Ecto neural progenitor cell (in vitro differentiated cells): ENCODE measurements at places on chromosomes 2 and 18.

GRCh38 chr2:195759877-195760276 lies 102.9 kb downstream of the SLC39A10 start:
- DNase-seq, result no peak

DNA sequence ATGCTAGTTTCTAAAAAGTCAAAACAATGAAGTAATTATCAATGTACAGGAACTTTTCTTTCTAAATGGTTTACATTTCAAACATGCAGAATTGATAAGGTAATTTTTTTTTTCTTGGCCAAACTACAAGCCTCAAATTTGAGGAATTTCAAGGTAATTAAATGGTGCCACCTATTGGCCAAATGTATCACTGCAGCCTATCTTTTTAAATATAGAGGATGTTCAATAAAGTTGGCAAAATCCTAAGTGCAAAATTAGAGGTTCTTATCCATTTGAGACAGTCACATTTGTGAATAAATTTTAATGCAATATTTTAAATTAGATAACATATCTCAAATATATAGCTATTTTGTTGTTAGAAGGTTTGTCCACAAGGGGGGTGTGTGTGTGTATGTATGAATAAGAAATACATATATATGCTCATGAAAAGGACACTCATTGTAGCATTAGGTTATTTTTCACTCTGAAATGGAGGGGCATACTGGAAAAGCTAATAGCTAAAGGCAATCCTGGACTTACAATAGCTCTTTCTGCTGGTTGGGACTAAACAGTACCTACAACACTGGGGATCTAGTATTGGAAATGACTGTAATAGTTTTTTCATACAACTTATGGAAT lies 26.2 kb downstream of the MMADHC start:
- no peak for DNase-seq

GRCh38 chr2:40458271-40458794 lies 6.4 kb upstream of the SLC8A1 start:
- DNase-seq, result no peak

DNA sequence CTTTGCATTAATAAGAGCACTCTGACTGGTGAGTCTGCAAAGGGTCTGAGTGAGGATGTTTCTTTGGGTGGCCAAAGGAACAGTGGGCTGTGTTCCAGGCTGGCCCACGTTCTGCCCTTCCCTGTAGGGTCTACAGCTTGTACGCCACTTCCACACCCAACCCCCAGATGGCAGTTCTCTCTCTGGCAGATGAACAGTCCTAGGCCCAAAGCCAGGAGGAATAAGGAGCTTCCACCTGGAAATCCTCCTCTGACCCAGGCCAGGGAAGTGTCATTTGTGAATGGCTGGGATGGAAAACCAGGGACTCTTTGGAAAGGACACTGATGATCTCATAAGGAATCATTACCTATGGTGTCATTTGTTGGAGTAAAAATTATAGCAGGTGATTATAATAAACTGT lies 6.6 kb downstream of the OTOF start:
- DNase-seq, result no peak

- DNase-seq, result no peak
Observed at GRCh38 chr2:4862031-4862430, 830.2 kb upstream of the SOX11 start.

GRCh38 chr2:164242409-164242808 lies 378.9 kb downstream of the GRB14 start:
- no peak for DNase-seq

GRCh38 chr2:100640431-100641124 lies 77.8 kb downstream of the PDCL3 start:
- no peak for DNase-seq

DNA sequence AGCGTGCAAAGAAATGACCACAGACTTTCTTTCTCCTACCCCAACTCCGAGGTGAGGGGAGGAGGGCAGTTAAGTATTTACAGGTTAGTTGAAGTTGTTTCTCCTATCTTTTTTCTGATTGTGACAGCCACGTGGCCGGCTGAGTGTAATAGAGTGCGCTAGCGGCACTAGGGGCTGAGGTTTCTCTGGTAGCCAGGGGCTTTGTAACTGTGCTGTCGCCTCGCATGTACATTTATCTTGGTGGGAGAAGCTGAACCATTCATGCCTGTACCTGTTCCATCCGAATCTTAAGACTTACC lies 214.1 kb upstream of the STON1 start:
- no peak for DNase-seq

GRCh38 chr2:106205488-106205887 lies 11.4 kb upstream of the UXS1 start:
- no peak for DNase-seq

DNA sequence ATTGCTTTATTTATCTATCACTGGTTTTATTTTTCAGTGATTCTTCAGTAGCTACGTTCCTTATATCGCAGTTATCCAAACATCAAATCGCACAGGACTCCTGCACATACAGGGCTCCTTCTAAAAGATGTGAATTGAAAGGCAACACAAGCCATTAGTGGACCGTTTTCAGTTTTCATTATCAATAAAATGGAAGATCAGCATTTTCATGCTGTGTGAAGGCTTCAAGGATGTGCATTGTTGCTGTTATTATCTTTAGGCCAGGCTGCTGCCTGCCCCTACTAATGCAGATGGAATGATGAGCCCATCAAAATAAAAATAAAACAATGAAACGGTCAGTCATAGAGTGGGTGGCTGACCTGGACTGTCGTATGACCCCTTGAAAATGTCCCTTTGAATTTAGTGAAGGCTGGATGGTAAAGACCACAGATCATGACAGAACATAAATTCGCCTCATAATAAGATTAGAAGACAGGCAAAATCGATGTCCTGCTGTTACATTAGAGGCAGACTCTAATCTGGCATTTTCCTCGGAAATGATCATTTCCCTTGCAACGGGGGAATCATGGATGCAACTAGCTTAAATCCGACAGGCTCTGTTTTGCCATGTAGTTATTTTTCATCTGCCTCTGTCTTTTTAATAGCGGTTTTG lies 32.9 kb downstream of the ITGB6 start:
- DNase-seq, result no peak

DNA sequence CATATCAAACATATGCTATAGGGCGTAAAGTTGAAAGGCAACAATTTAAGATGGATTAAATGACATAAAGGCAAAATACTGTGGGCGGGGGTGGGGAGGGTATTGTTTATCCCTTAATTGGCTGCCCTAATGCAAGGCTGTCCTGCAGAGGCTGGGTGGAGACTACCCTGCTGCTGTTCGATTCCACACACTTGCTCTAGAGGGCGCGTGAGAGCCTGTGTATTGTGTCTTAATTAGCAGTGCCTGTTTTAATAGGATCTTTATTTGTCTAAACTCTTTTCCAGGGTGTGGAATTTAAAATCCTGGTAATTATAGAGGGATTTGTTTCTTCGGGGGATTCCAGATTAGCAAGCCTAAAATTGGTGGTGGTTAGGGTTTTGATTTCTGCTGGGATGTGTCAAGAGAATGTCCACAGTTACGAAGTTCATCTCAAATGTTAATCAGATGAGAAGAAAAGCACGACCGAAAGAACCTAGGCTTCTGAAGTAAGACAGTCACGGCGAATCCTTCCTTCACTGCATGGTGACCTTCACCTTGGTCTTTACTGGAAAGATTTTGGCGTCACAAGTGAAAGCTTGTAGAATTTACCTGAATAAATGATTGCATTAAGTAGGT lies 103.5 kb upstream of the MAP3K20 start:
- no peak for DNase-seq

GRCh38 chr2:48235076-48235475 lies 294.9 kb upstream of the STON1 start:
- DNase-seq, result no peak

DNA sequence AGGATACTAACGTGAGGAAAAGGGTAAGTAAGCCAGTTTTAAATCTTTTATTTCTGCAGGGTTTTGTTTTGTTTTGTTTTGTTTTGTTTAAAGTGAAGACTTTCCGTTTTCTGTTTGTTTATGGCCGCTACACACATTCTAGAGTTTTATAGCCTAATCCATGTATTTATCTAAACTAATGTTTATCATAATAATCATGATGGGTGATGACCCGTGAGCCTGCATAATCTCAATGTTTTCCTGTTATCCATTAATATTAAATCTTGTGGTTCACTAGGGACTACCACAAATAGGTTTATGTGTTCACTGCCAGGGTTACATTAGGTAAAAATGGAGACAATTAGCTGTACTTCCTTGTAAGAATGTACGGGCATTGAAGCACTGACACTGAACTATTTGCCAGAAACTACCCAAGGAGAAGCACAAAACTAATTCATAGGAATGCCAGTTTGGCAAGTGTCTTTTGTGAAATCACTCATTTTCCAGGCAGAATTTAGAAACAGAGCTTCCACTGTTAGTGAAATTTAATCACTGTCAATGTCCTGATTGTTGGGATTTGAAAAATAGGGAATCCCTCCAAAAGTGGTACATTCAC lies 574.8 kb downstream of the LRP1B start:
- DNase-seq, result no peak

- no peak for DNase-seq
Observed at GRCh38 chr2:77201755-77202154, 320.4 kb downstream of the LRRTM4 start.

- no peak for DNase-seq
Observed at GRCh38 chr2:177328056-177328455, 63.5 kb upstream of the NFE2L2 start.

DNA sequence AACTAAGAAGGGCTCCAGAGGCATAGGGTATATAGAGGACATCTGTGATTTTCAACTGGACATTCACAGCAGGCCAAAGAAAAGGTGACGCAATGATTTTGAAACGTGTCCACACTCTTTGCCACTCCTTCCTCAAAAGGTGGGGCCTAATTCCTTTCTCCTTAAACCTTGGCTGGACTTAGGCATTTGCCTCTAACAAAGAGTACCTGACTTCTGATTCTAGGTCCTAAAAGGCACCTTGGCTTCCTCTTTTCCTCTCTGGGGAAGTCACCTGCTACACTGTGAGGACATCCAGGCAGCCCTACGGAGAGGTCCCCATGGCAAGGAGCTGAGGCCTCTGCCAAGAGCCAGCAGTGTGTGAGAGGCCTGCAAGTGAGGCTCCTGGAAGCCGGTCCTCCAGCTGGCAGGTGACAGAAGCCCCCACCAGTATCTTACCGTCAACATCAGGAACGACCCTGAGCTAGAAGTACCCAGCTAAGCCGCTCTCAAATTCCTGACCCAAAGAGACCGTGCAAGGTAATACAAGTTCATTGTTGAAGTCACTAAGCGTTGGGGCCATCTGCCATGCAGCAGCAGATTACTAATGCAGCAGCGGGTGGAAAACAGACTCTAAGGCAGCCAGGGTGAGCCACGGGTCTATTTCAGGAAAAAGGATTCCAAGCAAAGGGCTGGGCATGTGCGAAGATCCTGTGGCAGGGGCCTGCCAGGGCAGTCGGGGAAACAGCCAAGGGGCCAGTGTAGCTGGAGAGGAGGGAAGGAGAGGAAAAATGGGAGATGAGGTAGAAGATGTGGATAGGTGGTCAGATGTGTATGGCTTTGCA lies 7.4 kb upstream of the HES6 start:
- no peak for DNase-seq

DNA sequence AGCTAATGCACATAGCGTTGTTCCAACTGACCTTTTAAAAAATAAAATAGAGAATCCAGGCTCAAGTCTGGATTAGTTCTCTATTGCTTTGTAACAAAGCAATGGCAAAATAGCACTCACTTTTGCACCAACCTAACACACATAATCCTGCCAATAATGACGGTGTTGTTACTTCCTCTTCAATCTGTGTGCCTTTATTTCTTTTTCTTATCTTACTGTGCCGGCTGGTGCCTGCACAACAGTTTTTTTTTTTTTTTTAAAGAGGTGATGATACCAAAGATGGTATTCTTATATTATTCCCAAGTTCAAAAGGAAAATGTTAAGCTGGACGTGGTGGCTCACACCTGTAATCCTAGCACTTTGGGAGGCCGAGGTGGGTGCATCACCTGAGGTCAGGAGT lies 3.4 kb downstream of the PLB1 start:
- no peak for DNase-seq

DNA sequence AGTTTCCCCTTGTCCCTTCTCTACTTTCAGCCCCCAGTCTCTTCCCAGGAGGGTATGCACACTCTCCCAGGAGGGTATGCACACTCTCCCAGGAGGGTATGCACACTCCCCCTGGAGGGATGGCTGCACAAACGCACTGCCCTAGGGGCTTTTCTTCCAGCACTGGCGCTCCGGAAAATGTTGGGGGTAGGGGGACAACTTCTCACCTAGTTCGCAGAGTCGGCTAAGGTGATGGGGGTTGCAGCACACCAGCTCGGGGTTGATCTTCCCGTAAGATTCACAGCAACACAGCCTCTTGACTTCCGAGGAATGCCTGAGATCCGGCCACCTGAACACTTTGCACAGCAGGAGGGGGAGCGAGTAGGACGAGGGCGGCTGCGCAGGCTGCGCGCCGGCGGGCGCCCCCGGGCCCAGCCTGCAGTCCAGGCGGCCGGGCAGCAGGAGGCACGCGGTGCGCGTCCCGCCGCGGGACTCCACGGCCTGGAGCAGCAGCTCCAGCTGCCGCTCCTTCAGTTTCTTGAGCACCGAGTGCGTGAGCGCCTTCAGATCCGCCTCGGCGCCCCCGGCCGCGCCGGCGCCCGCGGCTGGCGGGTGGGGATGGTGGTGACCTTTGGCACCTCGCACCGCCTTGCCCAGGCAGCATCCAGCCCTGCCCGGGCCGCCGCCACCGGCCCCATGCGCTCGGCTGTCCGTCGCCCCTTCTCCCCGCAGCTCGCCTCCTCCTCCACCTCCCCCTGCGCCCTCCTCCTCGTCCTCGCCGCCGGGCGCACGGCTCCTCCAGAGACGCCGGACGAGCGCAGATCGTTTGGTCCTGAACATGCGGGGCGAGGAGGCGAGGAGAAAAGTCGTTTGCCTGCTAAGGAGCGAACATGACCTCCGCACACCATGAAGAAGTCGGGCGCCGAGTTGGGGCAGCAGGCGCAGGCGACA lies 894 bp downstream of the SMAD7 start:
- peak; percentile 77 for DNase-seq

DNA sequence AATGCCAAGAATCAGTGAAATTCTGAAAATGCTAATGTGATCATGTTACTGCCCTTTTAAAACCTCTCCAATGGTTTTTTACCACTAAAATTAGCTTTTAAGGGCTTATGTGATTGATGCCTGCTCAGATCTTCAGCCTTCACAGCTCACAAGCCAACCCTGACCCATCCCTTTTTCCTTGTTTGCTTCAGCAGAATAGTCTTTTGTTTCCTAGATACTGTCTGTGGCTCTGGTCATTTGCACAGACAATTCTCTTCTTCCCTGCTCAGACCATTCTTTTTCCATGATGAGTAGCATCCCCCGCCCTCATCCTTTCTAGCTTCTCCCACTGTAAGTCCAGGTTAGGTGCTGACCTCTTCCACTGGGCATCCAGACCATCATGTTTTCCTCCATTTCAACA lies 164.9 kb upstream of the NT5C1B start:
- DNase-seq, result no peak

GRCh38 chr2:195632856-195633572 lies 24.0 kb upstream of the SLC39A10 start:
- DNase-seq, result no peak

DNA sequence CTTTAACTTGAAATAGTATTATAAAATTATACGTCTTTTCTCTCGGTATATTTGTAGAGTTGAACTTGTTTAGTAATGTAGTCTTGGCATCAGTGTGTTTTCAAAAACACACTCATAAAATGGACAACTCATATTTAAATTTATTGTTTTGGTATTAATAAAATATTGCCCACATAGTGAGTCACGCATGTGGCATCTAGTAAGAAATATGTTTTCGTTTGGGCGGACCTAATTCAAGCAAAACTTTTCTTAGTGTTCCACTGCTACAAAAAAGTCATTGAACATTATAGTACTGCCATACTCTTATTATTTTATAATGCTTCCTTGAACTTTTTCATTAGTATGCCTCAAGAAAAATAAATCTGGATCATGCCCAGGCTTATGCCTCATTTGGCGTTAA lies 31.1 kb upstream of the FAM237A start:
- DNase-seq, result no peak
